ENCODE measurements at places on chromosomes 6 and 20.

- DNase-seq, result no peak
These were observed 331.5 kb downstream of the SAMD5 start for GRCh38 chr6:147839708-147840610.

- DNase-seq, result no peak
These were observed 263.0 kb downstream of the SMOC2 start for GRCh38 chr6:168703990-168704389.

- DNase-seq, result no peak
These were observed 309.2 kb downstream of the CDH4 start for GRCh38 chr20:61561111-61561830.

DNA sequence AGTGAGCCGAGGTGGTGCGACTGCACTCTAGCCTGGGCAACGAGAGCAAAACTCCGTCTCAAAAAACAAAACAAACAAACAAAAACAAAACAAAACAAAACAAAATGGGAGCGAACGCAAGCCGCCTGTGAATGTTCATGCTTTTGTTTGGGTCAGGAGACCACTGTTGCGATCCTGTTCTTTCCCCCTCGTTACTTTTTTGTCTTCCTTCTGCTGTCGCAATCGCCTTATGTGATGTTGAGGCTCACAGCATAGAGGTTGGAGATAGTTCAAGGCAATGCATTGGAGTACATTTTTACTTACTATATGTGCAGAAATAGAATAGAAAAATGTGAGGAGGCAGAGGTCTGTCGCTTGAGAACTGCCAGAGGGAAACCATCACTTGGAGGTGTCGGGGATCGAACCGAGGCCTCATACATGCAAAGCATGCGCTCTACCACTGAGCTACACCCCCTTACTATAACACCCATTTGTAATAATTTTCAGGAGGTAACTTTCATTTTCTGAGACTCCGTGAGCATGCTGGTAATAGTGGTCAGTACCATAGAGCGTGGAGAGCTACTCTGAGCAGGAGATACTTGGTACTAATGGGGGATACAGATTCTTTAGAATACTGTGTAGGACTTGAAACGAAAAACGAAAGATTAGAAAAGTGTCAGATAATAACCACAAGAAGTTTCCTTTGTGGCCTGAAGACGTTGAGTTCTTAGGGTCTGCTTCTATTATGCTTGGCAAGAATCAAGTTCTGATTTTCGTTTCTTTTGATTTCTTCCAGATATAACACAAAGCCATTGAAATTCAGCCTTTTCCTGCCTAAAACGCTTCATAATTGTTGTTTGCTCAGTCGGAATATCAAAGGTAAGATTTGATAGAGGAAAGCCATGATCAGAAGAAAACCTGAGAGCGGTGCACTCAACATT is 121.1 kb downstream of the TRIM27 start:
- DNase-seq, result no peak

DNA sequence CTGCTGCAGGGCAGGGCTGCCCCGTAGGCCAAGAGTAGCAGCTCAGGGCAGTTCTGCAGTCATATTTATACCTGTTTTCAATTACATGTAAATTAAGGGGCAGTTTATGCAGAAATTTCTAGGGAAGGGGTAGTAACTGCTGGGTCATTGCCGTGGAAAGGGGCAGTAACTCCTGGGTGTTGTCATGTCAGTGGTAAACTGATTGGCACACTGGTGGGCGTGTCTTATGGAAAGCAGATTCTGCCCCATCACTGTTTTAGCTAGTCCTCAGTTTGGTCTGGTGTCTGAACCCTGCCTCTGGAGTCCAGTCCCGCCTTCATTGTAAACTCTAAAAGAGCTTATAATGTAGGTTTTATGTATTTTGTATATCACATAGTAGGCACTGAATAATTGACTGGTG is 22.1 kb downstream of the MAP3K4 start:
- DNase-seq, result no peak

- DNase-seq, result no peak
These were observed 18.8 kb downstream of the SAMHD1 start for GRCh38 chr20:36932476-36933426.

DNA sequence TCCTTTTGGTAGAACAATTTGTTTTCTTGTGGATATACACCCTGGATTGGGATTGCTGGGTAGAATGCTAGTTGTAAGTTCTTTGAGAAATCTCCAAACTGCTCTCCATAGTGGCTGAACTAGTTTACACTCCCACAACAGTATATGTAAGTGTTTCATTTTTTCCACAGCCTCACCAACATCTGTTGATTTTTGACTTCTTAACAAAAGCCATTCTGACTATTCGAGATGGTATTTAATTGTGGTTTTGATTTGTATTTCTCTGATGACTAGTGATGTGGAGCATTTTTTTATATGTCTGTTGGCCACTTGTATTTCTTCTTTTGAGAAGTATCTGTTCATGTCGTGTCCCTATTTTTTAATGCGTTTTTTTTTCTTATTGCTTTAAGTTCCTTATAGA is 444.1 kb downstream of the CBLN4 start:
- no peak for DNase-seq

GRCh38 chr6:144036835-144037195 is 28.8 kb upstream of the PLAGL1 start:
- DNase-seq, result no peak

- DNase-seq, result no peak
These were observed 91.4 kb downstream of the PRKN start for GRCh38 chr6:162636167-162636566.

DNA sequence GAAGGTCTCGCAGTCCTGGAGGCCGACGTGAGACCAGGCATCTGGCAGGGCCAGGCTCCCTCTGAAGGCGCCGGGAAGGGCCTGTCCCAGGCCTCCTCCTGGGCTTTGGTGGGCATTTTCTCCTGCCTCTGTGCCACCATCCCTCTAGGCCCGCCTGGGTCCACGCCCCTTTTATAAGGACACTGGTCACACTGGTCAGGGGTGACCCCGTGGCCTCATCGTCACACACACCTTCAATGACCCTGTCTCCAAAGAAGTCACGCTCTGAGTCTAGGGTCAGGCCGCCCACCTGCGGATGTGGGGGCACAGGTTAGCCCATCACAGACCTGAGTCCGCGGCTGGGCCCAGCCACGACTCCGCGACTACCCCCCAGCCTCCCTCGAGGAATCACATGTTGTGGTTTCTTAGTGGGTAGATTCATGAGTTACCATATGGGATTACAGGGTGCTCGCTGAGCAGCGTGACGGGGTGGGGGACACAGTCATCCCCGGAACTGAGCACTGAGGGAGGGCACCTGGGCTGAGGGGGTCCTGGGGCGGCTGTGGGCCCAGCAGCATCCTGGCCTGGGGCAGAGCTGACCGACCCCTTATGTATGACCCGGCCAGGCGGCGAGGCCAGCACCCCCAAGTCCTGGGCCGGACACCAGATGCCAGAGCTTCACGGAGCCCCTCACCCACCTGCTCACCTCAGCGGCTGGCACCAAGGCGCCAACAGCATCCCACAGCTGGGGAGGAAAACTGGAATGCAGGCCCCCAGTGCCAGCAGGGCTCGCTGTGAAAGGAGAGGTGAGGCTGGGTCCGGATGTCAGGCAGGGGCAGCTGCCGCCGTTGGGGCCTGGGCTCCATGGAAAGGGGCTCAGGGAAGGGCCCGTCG is 115.9 kb downstream of the DLL1 start:
- DNase-seq, result no peak

- DNase-seq, result no peak
These were observed 5.6 kb downstream of the SPATA2 start for GRCh38 chr20:49909499-49910339.

DNA sequence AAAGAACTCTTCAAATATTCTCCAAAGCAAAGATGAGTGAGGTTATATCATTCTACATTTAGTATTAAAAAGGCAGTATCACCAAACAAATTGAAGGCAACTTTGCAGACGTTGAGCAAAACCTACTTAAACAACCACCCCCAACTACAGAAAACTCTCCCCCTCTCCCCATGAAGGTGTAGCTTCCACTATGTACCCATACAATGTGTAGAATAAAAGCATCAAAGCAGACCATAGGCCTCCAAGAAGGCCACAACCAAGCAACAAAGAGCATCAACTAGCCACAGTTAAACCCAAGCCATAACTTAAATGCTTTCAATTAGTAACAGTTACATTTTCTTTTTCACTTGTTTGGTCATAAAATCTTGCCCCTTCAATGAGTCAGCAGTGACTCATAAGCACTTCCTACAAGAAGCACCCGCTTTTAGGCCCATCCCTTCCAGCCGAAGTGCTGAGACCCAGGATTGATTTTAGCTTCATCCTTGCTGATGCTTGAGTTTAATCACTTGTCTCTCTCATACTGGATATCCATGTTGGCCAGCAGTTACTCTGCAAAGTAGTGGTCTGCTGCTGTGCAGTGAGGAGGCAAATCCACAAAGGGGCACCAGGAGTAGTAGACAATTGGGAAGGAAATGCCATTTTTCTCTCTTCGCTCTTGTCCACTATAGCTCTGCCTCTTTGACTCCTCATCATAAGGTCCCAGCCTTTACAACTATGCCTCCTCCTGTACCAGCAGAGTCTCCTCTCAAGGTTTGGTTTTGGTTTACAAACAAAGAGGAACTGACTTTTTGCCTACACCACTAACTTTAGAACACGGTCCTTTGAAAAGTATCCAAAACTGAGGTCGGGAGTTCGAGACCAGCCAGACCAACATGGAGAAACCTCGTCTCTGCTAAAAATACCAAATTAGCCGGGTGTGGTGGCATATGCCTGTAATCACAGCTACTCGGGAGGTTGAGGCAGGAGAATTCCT is 8.4 kb upstream of the NUP153 start:
- DNase-seq, result no peak

DNA sequence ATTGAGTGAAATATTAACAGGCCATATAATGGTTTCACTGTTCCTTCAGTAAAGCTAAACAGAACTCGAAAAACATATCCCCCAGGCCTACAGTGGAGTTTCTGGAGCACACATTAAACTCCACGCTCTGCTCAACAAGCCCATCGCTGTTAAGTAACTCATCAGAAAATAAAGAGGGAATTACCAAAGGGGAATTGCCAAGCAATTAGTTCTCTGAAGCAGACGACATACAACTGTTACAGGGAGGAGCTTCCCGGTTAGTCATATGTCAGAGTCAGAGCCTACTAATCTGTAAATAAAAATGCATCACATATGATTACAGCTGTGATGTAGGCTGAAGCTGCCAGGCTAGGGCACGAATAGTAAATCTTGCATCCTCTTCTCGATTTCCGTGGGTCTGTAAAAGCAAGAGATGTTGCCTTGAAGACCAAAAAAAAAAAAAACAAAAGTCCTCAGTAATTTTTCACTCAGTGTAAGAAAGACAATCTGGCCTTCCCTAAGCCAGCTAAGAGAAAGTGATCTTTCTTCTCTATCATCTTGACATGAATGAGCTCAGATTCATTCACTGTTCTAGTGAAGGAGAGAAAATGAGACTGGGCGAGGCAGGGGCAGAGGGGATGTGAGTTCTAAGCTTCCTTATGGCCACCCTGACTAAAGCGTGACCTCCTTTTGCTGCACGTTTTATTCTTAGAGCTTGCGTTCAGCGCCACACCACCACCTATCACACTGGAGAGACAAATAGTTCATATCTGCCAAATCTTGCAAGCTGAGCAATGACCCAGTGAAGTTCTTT is 13.8 kb downstream of the ATXN1 start:
- DNase-seq, result no peak

DNA sequence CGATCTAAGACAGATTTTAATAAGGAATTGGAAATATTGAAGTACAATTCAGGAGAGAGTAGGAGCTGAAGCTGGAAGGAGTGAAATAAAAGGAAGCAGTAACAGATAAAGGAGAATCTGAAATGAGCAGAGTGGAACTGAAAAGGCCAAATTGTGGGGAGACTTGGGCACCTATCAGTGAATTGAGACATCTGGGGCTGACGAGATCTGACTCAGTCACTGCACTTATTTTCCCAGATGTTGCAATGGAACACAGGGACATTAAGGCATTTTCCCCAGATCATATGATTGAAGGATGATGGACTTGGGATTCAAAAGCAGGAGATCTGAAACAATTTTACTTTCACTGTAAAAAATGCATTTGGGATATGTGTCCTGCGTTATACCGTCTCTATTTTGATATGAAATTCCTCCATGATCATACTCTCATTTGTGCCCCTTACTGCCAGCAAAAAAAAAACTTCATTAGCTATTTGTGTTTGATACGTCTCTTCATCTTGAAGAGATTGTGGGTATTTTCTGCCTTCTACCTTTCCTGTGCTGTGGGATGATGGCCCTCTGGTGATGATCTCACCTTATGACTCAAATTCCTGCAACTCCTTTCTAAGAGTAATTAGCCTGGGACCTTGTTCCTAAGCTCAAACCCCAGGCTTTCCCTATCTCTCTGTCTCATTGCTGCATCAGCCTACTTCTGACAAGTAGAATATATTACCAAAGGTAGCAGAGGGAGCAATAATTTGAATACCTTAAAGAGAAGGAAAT is 278.5 kb upstream of the MAN1A1 start:
- DNase-seq, result no peak

GRCh38 chr6:108250240-108250866 is 10.5 kb downstream of the SNX3 start:
- DNase-seq, result no peak

DNA sequence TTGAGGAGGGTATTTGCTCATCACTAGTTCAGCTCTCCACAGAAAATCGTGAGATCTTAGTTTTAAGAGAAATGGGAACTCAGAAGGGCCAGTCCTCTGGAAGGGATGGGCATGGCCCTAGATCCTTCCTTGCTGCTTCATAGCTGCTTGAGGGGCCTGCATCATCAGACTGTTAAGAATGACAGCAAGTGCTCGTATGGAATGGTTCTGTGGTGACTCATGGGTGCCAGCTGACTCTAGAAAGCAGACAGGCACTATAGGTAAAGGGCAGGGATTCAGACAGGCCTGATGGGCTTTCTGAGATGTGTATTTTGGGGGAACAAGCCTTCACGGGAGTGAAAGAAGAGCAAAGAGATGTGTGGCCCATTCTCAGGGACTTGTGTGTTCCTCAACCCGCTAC is 90.8 kb downstream of the MYLK4 start:
- no peak for DNase-seq

GRCh38 chr6:151488226-151488625 is 5.6 kb upstream of the CCDC170 start:
- DNase-seq, result no peak

GRCh38 chr20:63442100-63442493 is 30.4 kb downstream of the KCNQ2 start:
- DNase-seq, result peak; percentile 68

DNA sequence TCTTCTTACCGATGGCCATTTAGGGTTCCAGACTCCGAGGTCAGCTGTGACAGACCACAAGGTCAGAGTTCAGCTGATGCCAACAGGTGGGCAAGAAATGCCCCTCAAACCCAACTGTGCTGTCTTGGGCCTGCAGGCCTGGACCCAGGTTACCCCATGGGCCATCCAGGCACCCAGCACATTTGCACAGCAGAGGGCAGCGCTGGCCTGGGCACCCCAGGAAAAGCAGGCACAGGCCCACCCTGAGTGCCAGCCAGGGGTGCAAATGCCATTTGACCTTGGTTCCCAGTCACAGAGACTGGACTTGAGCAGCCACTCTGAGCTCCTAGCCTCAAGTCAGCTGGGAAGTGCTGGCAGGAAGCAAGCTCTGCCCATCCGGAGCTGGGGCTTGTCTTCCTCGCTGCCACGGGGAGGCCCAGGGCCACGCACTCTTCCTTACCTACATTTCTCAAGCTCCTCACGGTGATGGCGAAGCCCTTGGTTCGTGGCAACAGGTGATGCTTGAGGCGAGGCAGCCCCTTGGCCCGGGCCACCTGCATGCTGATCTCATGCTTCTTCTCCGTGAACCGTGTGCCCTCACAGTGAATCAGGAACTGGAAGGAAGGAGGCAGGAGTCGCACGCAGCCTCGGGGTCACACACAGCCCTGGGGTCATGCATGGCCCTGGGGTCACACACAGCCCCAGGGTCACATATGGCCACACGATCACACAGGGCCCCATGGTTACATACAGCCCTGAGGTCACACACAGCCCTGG is 120.8 kb downstream of the AGPAT4 start:
- no peak for DNase-seq

GRCh38 chr6:6560909-6561308 is 27.6 kb upstream of the LY86 start:
- DNase-seq, result no peak

All from CD4-positive, alpha-beta memory T cell (primary cell).